A549 (cell line): ENCODE measurements at places on chromosomes 11 and 22. TPM values are rescaled to one million over a fixed set of nuclear protein-coding genes. Genes with fewer than 3 reads are reported as not detected.

Gene PTPN5
- 0.04 TPM in 1 of 3 replicates, not detected in the others for polyA plus RNA-seq

Gene SHANK2
- 4.7 to 6.7 TPM (median 5.3 TPM) in 3 replicates for polyA plus RNA-seq

Gene MISFA
- 5.0 to 8.4 TPM (median 6.3 TPM) in 3 replicates for polyA plus RNA-seq

Gene CRYBA4
- polyA plus RNA-seq: not detected in 3 replicates

Gene UBQLNL
- 0.06 to 0.13 TPM (median 0.12 TPM) in 3 replicates for polyA plus RNA-seq

Gene SEPTIN3
- 0.84 to 1.3 TPM (median 1.1 TPM) in 3 replicates for polyA plus RNA-seq

Gene BTBD18
- polyA plus RNA-seq: not detected in 3 replicates
